ENCODE measurements at places on chromosomes 4 and X. TPM values are rescaled to one million over a fixed set of nuclear protein-coding genes. Genes with fewer than 3 reads are reported as not detected.

Gene GLUD2
- total RNA-seq, result 0.14 TPM

Gene FRMD7
- total RNA-seq, result not detected

Gene TMEM35A
- 0.51 TPM for total RNA-seq

Gene EMCN
- not detected for total RNA-seq

Gene MAGEA4
- total RNA-seq, result not detected

Gene MAOB
- total RNA-seq, result not detected

Gene USP17L27
- total RNA-seq, result not detected

Gene GYG2
- total RNA-seq, result 0.05 TPM

Gene KLF8
- total RNA-seq, result 6.8 TPM

Gene NPY2R
- total RNA-seq, result not detected

Gene TRO
- 1.2 TPM for total RNA-seq

Gene HTRA3
- 0.84 TPM for total RNA-seq

Gene TLR6
- 1.6 TPM for total RNA-seq

Gene STX18
- total RNA-seq, result 12.7 TPM

Gene GPRASP1
- total RNA-seq, result 0.14 TPM

Gene ODAM
- total RNA-seq, result not detected

Measured in airway epithelial cell (primary cell).